AG09309 (cell line): ENCODE measurements at places on chromosomes 13 and 19.

GRCh38 chr13:61410669-61411297 is 4.9 kb downstream of the PCDH20 start:
- DNase-seq = no peak

- DNase-seq = peak; percentile 89
Observed at GRCh38 chr19:1028062-1028926, 1.9 kb downstream of the CNN2 start.

- no peak for DNase-seq
Observed at GRCh38 chr13:77185721-77186120, 141.2 kb downstream of the MYCBP2 start.

DNA sequence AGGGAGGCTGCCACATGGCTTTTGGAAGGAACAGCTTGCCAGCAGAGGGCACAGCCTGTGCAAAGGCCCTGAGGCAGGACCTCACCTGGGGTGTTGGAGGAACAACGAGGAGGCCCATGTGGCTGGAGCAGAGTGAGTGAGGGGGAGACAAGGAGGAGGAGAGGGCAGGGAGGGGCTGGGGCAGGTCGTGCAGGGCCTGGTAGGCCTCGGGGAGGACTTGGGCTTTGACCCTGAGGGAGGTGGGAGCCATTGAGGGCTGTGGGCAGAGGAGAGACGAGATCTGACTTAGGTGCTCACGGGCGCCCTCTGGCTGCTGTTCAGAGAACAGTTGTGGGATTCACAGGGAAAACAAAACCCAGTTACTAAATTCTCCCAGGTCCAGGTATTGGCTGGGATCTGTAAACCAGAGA is 25.2 kb downstream of the ZNRF4 start:
- DNase-seq = no peak

- DNase-seq = no peak
Observed at GRCh38 chr19:40601134-40601974, at the start of gene LTBP4. Gene LTBP4, plus strand, starts transcription at chr19:40601369. Its CDS starts 19 bp downstream, at chr19:40601388.

DNA sequence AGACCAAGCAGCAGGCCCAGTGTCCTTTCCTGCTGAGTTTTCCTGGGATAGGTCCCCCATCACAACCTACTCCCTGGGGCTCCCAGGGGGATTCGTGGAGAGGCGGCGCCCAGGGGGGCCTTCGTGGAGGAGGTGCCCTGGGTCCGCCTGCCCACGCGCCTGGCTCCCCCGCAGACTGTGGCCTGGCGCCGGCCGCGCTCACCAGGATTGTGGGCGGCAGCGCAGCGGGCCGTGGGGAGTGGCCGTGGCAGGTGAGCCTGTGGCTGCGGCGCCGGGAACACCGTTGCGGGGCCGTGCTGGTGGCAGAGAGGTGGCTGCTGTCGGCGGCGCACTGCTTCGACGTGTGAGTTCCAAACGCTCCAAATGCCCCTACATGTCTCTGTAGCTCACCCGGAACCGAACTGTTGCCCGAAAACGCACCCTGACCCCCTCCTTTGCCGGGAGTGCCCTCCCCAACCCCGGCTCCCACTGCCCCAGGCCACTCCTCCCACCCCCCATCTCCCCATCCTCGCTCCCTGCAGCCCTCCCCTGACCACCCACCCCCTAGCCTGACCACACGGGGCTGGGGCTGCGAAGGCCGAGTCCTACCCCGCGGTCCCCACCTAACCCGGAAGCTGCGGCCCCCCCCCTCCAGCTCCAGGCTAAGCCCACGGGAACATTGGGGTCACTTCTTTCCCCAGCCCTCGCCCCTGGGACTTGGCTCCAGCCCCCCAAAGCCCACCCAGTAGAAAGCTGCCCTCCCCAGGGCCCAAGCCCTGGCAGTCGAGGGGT is 3.3 kb downstream of the TIMM13 start:
- DNase-seq = no peak

DNA sequence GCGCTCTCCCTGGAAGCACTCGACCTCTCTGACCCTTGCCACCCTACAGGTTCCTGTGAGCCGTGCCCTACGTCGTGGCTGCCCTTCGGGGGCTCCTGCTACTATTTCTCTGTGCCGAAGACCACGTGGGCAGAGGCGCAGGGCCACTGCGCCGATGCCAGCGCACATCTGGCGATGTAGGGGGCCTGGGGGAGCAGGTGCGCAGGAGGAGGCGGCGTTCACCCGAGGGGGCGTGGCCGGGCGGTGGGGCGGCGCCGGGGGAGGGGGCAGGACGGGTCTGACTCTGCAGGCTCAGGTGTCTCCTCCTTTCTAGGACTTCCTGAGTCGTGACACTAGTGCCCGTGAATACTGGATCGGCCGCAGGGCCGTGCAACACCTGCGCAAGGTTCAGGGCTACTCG is 26.4 kb downstream of the CLEC4M start:
- DNase-seq = no peak

DNA sequence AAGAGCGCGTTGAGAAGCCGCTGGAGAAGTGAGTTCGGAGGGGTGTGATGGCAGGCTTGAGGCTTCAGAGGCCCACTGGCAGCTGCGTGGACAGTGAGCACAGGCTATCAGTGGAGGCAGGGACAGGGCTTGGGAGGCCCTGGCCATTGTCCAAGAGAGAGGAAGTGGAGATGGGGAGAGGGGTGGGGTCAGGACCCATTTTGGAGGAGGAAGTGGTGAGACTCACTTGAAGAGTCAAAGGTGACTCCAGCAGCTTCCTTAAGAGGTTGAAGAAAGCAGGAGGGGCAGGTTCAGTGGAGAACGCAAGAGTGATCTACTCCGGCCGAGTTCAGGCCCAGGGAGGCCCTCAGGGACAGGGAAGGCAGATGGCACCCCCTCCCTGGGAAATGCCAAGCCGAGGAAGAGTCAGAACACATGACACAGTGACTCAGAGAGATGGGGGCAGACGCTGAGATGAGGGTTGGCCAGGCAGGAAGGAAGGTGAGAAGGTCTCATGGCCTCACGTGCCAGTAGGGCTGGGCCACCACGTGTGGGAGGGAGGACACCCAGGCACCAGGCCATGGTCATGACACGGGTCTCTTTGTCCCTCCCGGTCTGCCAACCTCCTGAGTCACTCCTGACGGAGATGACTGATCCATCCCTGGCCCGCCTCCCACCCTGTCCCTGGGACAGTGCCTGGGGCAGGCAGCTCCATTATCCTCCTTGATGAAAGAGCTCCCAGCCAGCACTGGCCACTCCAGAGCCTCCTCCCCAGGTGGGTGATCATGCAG is 10.1 kb upstream of the CD22 start:
- DNase-seq = peak; percentile 23

DNA sequence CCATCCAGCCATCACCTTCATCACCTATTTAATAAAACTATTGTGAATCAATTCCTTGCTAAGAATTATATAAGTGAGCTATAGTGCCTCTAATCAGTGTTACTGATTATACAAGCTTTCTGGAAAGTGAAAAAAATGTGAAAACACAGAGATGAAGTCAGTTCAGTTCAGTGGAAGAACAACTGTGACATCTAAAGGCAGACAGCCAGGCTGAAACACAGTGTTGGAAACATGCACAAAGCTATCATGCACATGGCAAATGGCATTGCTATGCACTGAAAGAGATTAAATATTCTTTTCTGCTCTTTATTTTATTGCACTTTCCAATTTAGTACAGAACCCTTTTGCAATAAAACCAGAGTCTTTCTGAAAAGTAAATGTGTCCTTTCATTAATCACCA is 294.0 kb downstream of the RBM26 start:
- no peak for DNase-seq

DNA sequence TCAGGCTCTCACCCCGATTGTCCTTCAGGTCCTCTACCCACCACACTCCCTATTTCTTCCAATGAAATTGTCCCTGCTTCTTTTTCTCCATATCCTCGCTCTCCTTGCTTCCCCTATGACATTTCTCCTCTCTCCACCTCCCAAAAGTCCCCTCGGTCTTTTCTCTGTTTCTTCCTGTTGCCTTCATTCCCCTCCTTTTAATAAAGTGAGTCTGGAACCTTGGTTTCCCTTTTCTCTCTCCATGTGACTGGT is 676 bp upstream of the ZNF574 start:
- DNase-seq = no peak

- no peak for DNase-seq
Observed at GRCh38 chr19:3397266-3398022, 31.1 kb downstream of the NFIC start.

GRCh38 chr19:35123573-35123972 is 8.0 kb downstream of the FXYD3 start:
- no peak for DNase-seq
